G401 (cell line): ENCODE measurements at places on chromosomes 4 and X.
A peak's percentile ranks its signal among the peaks of the same experiment; 100 is the strongest.

GRCh38 chrX:109475174-109475891 is 6.6 kb downstream of the GUCY2F start:
- DNase-seq, result peak; percentile 26

DNA sequence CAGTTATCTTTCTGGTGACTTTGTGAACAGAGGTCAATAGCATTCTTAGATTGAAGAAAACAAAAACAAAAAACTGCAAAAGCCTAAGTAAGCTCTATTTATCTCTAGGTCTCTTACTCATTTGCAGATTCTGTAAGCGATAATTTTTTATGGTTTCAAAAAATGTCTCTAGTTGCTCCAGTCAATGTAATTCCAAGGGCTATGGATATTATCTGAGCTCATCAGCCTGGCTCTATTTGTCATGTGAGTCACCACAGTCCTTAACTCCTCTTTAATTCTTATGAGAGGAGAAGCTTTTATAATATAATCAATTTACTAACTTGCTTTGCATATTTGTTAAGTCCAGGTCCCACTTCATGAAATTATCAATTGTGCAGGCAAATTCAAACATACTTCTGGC is 79.1 kb downstream of the NPFFR2 start:
- DNase-seq, result no peak

DNA sequence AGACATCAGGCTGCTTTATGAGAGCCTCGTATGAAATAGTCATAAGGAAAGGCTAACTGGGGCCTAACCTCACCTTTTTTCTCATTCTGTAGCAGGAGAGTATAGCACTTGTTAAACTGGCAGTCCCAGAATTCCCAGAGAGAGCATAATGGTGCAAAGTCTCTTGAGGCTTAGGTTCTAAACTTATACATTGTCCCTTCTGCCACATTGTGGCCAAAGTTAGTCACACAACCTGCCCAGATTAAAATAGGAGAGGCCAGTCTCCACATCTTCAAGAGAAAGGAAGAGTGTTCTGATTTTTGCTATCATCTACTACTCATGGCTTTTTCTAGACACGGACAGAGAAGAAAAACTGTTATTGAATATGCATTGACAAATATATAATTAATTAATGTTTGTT is 1588.9 kb upstream of the PCDH7 start:
- no peak for DNase-seq

- DNase-seq, result no peak
Observed at GRCh38 chr4:38160487-38161207, 200.4 kb downstream of the PTTG2 start.

DNA sequence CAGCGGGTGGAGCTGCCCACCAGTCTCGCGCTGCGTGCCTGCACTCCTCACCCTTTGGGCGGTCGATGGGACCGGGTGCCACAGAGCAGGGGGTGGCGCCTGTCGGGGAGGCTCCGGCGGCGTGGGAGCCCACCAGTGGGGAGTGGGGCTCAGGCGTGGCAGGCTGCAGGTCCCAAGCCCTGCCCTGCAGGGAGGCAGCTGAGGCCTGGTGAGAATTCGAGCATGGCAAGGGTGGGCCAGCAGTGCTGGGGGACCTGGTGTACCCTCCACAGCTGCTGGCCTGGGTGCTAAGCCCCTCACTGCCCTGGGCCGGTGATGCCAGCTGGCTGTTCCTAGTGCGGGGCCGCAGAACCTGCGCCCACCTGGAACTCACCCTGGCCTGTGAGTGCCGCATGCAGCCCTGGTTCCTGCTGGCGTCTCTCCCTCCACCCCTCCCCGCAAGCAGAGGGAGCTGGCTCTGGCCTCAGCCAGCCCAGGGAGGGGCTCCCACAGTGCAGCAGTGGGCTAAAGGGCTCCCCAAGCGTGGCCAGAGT is 746.6 kb upstream of the PABPC4L start:
- no peak for DNase-seq

DNA sequence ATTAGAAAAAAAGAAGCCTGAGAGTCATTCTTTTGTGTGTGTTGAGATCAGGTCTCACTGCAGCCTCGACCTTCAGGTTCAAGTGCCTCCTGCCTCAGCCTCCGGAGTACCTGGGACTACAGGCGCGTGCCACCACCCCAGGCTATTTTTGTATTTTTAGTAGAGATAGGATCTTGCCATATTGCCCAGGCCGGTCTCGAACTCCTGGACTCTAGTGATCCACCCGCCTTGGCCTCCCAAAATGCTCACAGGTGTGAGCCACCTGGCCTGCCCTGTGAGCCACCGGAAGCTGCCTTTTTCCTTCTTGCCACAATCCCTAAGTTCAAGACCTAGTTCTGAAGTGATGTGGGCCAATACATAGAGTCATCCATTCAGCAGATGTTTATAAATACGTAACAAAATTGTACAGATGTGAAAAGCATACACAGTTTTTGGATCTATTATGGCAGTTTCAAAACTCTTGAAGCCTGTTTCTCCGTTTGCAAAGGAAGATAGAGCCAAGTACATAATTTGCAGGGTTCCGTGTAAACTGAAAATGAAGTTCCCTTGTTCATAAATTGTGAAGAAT is 536 bp upstream of the CTSO start:
- DNase-seq, result no peak

- no peak for DNase-seq
Observed at GRCh38 chrX:68719181-68719903, 71.9 kb downstream of the STARD8 start.

DNA sequence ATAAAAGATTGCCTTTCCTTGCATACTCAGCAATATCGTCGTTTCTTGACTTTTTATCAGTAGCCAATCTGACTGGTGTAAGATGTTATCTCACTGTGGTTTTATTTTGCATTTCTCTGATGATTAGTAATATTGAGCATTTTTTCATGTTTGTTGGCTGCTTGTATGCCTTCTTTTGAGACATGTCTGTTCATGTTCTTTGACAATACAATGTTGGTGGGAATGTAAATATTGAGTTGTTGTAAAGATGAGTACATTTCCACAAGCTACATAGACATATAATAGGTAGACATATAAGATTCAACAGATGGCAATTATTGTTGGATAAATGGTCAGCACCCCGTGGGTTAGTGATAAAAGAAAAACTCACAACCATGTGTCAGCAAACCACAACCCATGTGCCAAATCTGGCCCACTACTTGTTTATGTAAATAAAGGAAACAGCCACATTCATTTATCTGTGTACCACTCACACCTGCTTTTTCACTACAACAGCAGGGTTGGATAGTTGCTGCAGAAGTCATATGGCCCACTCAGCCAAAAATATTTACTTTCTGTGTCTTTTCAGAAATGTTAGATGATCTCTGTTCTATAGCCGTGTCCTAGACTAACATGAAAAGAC is 153.1 kb upstream of the VCX start:
- DNase-seq, result no peak

- no peak for DNase-seq
Observed at GRCh38 chr4:162972661-162973330, 193.9 kb downstream of the NAF1 start.

GRCh38 chrX:13697455-13697854 is 8.5 kb downstream of the RAB9A start:
- DNase-seq, result no peak

DNA sequence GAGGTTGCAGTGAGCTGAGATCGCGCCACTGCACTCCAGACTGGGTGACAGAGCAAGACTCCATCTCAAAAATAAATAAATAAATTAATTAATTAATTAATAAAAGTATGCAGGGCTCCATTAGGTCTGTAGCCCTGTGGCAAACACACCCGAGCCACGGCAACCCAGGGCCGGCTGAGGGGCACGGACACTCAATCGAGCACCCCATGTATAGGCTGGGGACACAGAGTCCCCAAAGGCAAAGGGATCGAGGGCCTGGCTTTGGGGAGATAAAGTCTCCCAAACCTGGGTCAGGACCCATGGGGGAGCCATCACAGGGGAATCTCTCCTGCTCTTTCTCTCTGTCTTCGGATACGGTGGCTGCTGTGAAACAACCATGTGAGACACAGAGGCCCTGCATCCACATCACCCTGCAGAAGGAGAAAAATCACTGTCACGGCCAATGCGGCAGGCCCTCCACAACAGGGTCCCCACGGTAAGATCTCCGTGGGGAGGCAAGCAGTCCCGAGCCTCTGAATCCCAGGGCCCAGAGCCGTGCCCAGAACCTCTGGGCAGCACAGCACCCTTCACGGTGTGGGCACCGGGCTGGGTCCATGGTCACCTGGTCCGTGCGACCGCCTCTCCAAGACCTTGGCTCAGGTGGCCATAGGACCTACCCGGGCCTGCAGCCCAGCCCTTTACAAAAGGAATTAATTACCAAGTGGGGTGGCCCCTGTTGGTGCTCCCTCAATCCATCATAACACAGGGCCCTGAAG is 81.8 kb downstream of the WFS1 start:
- no peak for DNase-seq

GRCh38 chr4:12411072-12411471 is 982.4 kb upstream of the HS3ST1 start:
- DNase-seq, result no peak

GRCh38 chr4:186606591-186606992 is 51.2 kb upstream of the MTNR1A start:
- no peak for DNase-seq

GRCh38 chr4:7187168-7187535 is 5.2 kb upstream of the SORCS2 start:
- no peak for DNase-seq

- DNase-seq, result peak; percentile 8
Observed at GRCh38 chr4:111854494-111855087, 290.7 kb upstream of the FAM241A start.

DNA sequence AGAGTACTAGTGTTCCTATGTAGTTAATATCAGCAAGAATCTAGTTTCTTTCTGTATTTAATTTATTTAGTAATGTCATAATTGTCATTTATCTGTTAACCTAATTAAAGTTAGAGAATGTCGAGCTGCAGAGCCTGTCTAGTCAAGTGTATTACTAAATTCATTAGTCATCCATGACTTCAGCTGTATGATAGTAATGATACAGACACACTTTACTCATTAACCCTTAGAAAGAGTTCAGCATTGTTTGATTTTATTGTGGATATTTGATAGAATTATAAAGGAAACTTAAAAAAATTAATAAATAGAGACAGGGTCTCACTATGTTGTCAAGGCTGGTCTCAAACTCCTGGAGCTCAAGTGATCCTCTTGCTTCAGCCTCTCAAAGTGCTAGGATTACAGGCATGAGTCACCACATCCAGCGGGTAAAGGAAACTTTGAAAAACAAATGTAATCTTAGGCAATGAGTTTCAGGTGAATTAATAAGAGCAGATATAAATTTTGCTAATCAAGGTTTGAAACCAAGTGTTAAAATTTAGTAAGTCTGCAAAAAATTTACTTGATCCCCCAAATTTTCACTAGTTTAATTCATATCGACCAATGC is 110.6 kb downstream of the ANK2 start:
- DNase-seq, result no peak

DNA sequence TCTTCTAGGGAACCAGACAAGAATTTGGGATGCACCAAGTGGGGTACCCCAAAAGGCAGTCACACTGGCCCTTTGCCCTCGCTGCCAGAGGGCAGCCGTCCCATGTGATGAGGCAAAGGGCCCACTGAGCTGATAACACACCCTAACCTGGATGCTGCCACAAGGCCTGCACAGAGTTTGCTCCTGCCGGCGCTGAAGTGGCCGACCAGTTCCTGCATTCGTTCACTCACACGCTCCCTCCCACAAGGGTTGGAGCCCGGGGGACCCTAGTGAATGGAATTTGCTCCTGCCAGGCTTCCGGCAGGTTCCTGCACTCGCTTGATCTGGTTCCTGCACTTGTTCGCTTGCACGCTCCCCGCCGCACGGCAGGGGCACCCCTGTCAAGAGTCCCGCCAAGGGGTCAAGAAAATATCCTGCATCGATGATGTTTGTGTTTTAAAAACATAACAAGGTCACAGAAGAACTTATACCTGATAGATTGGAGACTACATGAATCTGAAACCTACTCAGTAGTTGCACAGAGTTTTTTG is 296.4 kb upstream of the VCX start:
- no peak for DNase-seq

GRCh38 chr4:159103384-159103990 is 608 bp downstream of the RAPGEF2 start:
- DNase-seq, result peak; percentile 45

GRCh38 chr4:33780952-33781791 is 2463.1 kb downstream of the ARAP2 start:
- DNase-seq, result no peak

- no peak for DNase-seq
Observed at GRCh38 chr4:53997898-53998297, 66.5 kb downstream of the CHIC2 start.

DNA sequence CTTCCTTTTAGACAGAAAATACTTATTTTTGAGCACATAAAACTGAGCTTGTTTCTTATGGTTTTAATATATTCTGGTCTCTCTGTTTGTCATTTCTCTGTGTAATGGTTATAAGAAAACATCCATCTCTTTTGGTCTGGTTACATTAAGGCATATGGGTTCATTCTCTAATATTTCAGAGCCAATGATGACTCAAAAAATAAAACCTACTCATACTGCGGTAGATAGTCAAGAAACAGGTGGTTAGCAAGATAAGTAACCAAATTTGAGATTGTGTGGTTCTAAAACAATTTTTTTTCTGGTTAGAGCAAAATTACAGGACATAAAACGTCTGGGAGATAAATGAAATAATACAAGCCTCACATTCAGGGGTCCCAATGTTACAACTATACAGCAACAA is 654.5 kb downstream of the STIM2 start:
- DNase-seq, result no peak

DNA sequence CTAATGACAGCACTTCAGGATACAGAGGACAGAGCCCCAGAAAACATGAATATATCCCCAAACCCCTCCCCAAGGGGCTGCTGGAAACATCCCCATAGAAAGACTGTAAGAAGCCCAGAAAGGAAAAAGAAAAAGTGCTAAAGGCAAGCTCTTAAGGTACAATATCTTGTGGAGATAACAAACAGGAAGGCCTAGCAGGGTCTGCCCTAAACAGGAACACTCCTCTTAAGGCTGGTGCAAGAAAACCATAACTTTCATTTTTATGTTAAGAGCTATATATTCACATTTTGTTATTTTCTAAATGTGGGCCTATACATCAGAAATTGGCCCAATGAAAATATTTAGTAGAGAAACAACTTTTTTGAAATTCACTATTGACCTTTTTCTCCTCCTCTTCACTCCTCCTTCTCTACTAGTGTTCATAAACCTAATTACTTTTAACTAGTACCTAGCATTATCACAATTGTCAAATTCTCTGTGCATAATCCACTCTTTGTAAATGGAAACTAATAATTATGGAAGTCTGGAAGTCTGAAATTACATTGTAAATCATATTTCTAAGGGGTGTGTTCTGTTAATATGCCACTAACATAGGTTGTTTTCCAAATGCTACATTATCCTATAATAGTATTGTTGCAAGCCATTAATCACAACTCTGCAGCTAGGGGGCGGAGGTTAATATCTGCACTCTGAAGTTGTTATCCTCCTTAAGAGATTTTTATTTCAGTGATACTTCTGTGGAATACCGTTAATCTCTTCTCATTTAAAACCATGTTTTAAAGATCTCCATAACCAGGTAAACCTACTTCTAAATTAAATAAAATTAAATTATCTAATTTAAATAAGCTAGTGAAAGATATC is 59.8 kb downstream of the CASK start:
- DNase-seq, result no peak

DNA sequence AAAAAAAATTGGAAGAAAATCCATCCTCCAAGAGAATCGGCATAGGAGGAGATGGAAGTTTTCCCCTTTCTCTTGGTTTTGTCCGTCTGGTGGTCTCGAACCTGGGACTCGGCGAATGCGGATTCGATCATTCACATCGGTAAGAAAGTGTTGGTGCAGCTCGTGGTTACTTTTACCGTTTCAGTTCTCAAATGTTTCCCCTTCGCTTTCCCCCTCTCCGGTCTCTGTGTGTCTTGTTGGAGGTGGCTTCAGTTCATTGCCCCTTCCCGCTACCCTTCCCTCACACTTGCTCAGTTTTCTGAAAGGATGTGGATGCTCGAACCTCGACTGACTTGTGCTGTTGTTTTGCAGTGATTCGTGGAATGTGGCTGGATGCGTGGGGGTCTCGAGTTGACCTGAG is 840 bp downstream of the GRID2 start:
- DNase-seq, result peak; percentile 59
